ENCODE measurements at places on chromosomes 3 and 15.
A peak's percentile ranks its signal among the peaks of the same experiment; 100 is the strongest.

GRCh38 chr3:143220741-143221140 is 101.2 kb downstream of the CHST2 start:
- no peak for DNase-seq

GRCh38 chr15:98674336-98674735 is 26.0 kb downstream of the IGF1R start:
- no peak for DNase-seq

- DNase-seq, result no peak
Observed at GRCh38 chr3:21447476-21448151, 303.4 kb downstream of the ZNF385D start.

DNA sequence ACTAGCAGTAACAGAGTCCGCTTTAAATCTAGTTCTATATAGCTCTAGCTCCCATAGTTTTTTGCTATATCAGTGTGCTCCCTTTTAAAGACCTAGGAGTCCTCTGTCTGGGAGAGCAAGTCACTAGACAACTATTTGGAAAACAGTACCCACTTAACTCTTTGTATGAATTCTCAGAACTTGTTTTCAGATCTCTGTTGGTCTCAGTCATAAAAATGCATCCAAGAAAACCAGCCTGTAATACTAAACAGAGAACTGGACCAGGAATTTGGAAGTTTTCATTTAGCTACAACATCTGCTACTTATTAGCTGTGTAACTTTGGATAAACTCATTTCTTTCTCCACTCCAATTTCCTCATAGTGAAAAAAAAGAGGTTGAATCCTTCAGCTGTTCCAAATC is 56.9 kb upstream of the C3orf49 start:
- DNase-seq, result no peak

DNA sequence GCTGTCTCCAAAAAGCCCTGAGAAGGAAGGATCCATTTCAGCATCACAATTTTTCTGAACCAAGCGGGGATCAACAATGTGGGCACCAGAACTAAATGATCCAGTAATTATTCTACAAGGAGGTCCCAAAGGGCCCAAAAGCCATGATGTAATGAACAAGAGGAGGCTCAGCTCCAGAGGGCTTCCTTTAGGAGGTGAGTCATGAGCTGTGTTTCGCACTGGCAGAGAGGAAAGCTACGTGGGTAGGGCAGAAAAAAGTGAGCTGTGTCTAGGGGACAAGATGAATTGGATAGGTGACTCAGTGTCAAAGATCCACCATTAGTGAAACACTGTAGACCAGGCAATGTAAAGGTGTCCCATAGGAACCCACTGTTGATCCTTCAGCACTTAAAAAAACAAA is 113.4 kb downstream of the RORA start:
- DNase-seq, result no peak

- DNase-seq, result no peak
Observed at GRCh38 chr3:14154895-14155440, 23.4 kb downstream of the XPC start.

GRCh38 chr15:50302581-50302980 is 37.1 kb upstream of the HDC start:
- DNase-seq, result no peak

DNA sequence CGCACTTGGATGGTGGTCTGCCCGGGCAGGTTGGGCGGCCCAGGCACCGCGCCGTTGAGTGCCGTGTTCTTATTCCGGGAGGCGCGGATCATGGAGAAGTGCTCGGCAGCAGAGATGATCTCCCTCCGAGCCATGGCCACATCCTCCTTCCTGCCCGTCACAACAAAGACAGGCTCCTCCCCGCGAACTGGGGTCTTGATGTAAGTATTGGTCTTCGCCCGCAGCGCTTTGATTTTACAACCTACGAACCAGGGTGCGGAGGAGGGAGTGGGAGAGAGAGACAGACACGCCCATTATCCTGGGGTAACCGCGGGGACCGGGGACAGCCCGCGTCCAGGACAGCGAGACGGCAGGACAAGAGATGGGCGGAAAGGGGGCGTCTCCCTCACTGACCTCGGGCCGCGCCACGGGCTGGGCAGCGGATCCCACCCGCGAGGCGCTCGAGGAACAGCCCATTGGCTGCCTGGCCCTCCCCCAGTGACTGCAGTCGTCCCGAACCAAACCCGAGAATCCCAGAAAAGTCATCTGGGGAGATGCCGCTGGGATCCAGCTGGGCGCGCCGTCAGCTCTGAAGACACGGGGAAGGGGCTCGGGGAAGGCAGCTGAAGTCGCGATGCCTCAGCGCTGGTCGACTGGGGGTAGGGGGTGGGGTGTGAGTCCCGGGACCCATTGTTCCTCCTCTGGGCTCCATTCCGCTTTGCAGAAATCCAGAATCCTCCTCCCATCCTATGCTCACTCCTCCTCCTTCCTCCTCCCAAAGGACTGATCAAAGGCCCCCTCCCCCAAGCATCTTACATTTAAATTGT is 1.2 kb downstream of the MEX3B start:
- DNase-seq, result peak; percentile 28

DNA sequence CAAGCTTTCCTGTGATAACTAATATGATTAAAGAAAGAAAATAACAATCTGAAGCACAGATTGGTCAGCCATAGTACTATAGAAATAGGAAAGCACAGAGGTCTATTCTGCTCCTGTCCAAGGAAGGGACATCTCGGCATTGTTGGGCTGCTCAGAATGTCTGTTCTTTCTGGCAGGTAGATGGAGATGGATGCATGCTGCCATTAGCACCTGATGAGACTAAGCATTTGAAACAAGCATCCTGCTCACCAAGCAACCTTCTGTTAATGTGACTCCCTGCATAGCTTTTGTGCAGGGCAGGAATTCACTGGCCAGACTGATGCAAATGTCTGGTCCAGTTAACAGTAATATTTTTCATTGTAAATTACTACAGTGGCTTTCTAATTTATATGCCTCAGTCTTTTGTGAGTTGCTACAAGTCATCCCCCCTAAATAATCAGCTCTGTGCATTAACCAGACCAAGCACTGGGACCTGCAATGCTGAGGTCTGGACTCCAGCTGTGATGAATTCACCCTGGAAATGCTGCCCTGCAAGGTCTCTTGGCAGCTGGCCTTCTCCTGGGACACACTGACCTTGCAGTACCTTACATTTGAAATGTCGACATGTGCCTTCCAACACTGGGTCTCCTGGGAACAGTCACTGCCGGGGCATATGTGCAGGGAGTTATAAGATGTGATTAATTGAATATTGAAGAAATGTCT is 1123.7 kb downstream of the IGSF11 start:
- no peak for DNase-seq

- no peak for DNase-seq
Observed at GRCh38 chr3:108437439-108437838, 73.0 kb downstream of the MYH15 start.

- no peak for DNase-seq
Observed at GRCh38 chr3:149611149-149611548, 46.7 kb downstream of the WWTR1 start.

- no peak for DNase-seq
Observed at GRCh38 chr3:30766522-30766921, 127.9 kb downstream of the GADL1 start.

- no peak for DNase-seq
Observed at GRCh38 chr3:192896208-192896607, 21.4 kb downstream of the MB21D2 start.

- DNase-seq, result no peak
Observed at GRCh38 chr3:183524476-183524875, 31.0 kb downstream of the KLHL6 start.

DNA sequence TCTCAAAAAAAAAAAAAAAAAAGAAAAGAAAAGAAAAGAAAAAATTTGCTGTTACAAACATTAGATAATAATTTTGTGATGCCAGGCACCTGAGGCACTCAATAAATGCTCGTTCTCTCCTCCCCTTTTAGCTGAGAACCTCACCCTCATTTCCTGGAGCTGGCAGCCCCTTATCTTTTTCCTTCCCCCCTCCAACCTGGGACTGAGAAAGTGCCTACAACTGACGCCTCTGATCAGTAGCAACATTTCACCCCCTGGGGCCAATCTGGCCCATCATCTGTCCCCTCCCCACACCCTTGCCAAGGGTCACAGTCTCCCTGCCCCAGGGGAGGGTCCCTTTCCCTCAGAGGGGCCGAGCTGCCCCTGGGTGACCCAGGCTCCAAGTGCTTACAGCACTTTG is 12.6 kb upstream of the RNU6-1 start:
- DNase-seq, result no peak

GRCh38 chr3:11576453-11576852 is 67.3 kb downstream of the VGLL4 start:
- no peak for DNase-seq

GRCh38 chr3:189907803-189908202 is 212.9 kb downstream of the P3H2 start:
- no peak for DNase-seq

DNA sequence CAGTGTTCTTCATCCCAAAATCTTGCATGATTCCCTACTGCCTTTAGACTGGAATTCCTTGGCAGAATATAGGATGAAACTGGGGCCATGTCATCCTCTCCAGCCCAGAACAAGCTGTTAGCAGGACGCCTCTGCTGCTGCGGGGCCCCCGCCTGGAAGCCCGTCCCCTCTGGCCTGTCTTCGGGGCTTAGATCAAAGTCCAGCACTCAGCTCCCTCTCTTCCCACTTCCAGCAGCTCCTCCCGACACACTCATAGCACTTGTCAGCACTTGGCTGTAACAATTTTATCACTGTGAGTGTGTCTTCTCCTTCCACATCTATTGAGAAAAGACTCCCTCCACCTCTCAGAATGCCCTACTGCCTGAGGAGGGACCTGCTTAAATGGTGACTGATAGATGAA is 112.0 kb upstream of the HACD2 start:
- DNase-seq, result no peak

DNA sequence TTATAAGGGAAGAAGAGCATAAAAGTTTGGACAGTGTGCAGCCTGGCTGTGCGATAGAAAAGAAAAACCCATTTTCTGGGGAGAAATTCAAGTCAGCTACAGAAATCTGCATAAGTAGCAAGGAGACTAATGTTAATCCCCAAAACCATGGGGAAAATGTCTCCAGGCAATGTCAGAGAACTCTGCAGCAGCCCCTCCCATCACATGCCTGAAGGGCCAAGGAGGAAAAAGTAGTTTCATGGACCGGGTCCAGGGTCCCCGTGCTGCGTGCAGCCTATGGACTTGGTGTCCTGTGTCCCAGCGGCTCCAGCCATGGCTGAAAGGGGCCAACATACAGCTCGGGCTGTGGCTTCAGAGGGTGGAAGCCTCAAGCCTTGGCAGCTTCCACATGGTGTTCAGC is 28.3 kb upstream of the COLQ start:
- DNase-seq, result no peak

DNA sequence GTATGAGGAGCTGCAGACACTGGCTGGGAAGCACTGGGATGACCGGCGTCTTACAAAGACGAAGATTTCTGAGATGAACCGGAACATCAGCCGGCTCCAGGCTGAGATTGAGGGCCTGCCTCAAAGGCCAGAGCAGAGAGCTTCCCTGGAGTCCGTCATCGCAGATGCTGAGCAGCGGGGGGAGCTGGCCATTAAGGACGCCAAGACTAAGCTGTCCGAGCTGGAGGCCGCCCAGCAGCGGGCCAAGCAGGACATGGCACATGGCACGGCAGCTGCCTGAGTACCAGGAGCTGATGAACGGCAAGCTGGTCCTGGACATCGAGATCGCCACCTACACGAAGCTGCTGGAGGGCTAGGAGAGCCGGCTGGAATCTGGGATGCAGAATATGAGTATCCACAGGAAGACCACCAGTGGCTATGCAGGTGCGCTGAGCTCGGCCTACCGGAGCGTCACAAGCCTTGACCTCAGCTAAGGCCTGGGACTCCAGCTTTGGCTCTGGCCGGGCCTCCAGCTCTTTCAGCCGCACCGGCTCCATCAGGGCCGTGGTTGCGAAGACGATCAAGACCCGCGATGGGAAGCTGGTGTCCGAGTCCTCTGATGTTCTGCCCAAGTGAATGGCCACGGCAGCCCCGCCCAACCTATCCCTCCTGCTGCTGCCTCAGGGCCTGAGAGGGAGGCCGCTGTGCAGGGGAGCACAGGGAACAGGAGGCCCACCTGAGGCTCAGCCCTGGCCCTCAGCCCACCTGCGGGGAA is 9.2 kb upstream of the SHC4 start:
- DNase-seq, result no peak

DNA sequence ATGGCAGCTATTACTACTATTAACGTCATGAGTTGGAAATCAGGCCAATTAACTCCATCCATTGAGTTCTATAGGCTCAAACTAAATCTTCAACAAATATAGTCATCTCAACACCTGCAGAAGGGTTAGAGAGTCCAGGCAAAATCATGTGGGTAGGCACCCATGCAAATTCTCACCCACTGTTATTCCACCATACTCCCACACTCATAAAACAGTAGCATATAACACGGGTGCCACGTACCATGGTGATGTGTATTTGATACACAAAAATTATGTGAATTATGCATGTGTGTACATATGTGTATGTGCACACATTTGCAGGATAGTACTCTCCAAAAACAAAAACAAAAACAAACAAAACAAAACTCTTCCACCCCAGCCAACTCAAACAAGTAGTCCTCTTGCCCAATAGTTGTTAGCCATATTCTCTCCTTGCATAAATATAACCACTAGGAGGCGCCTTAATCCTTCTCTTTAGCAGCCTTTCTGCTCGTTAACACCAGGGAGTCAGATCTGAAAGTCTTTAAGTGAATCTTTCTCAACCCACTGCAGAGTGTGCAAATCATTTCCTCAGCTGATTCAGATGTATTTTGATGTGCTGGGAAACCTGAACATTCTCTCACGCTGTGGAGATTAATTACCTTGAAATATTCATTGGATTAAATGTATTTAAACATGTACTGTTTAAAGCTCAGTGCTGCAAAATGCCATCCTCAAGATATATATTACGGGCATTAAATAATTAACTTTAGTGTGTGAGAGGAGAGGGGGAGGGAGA is 38.0 kb upstream of the COPB2 start:
- peak; percentile 66 for DNase-seq

DNA sequence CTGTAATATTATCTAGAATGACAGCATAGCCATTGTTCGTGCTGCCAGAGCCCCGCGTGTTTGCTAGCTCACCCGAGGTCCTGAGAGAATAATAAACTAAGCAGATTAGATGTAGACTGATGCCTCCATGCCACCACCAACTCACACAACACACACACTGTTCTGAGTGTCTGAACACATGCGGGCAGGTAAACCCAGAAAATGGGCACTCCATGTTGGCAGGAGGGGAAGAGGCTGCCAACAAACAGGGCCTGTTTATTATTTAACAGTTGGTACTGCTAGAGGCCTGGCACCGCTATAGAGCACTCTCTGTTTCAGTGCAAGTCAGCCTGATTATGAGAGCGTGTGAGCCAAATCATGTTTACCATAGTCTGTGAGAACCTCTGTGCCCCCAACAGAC is 299.0 kb downstream of the ZBTB20 start:
- DNase-seq, result no peak

GRCh38 chr3:65398953-65399352 is 639.8 kb downstream of the MAGI1 start:
- DNase-seq, result peak; percentile 1

DNA sequence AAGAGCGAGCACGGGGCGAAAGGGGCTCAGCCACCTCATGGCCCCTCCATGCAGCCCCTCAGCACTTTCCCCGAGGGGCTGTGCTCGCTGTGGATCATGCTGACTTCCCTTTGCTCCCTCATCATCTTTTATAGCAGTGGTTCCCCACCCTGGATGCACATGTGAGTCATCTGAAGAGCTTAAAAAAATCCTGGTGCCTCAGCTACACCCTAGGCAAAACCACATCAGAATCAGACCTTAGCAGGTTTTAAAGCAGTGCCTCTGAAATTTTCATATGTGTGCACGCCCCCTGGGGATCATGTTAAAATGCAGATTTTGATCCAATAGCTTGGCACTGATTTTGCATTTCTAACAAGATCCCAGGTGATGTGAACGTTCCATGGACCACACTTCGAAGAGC is 50.9 kb downstream of the FEM1B start:
- DNase-seq, result no peak

All from RWPE1 (cell line).